Pons (tissue), 1 donor: ENCODE measurements at places on chromosomes 1 and 21.
A peak's percentile ranks its signal among the peaks of the same experiment; 100 is the strongest.

DNA sequence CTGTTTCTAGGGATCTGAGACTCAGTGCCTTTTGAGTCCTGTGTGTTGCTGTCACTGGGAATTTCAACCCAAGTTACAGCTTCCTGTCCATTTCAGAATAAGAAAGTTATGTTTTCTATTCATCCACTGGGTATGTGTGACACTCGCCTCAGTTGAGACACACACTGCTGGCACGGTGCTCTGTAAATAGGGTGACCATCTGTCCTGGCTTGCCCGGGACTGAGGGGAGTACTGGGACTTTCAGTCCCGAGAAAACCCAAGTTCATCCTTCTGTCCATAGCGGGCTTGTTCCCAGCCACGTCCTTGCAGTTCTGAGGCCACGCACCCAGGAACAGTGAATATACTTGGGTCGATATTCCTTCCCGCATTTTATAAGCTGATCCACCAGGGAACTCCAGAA is 56.3 kb upstream of the DISP3 start:
- DNase-seq: no peak

DNA sequence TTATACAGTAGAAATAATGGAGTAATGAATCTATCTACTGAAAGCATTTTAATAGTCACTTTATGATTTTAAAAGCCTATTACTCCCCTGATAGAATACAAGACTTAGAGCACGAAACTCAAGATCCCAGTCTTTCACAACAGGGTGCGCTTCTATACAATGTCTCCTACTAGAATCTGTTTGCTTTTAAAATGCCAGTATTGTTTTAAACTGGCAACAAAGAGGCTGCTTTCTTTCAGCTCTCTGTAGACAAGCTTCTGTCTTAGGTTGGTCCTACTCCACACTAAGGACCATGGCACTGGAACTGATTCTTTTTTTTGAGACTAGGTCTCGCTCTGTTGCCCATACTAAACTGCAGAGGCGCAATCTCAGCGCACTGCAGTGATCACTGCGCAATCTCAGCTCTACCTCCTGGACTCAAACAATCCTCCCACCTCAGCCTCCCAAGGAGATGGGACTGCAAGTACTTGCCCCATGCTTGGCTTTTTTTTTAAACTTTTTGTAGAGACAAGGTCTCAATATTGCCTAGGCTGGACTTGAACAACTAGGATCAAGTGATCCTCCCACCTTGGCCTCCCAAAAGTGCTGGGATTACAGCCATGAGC is 4.8 kb downstream of the DCAF8 start:
- DNase-seq: peak; percentile 91

GRCh38 chr1:119595606-119596005 is 52.5 kb downstream of the ZNF697 start:
- DNase-seq: peak; percentile 82

DNA sequence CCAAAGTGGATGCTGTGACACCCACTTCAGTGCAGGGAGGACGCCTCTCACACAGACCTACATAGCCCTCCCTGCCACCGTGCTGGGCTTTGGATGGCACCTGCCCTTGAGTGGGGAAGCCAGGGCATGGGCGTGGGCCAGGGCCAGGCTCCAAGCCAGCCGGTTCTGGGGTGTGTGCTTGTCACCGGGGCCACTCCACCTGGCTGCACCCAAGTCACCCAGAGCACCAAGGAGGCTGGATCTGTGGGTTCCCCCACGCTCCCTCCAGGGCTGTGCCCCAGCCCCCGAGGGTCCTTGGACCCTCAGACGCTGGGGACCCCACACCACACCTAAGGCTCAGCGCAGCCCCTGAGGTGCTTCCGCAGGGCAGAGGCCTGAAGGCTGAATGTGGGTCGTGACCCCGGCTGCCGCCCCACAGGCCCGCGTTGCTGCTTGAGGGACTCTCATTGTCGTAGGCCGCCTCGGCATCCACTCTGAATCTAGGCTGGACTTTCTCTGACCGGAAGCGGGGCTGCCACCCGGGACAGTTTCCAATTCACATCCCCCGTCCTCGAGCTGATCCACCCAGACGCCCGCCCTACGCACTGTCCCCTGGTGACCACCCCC is 1.5 kb downstream of the MXRA8 start:
- DNase-seq: no peak

DNA sequence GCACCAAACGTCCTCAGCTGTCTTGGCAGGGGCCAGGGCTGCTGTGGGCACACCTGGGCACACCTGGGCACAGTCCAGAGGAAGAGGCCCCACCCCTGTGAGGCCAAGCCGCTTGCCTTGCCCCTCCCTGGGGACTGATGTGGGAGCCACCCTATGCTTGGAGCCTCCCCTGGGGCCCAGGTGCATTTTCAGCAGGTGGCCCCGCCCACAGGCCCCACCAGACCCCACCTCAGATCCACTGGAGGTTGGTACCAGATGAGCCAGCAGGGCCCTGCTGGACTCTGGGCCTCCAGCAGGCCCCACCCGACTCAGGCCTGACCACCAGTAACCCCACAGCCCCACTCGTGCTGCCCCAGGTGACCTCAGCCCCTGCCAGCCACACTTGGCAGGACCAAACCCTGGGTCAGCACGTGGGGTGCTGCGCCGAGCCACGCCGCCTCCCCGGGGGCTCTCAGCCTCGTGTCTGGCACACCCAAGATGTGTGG is 8.8 kb downstream of the SLC19A1 start:
- DNase-seq: no peak

GRCh38 chr1:8249838-8250237 is 68.1 kb upstream of the SLC45A1 start:
- DNase-seq: no peak

DNA sequence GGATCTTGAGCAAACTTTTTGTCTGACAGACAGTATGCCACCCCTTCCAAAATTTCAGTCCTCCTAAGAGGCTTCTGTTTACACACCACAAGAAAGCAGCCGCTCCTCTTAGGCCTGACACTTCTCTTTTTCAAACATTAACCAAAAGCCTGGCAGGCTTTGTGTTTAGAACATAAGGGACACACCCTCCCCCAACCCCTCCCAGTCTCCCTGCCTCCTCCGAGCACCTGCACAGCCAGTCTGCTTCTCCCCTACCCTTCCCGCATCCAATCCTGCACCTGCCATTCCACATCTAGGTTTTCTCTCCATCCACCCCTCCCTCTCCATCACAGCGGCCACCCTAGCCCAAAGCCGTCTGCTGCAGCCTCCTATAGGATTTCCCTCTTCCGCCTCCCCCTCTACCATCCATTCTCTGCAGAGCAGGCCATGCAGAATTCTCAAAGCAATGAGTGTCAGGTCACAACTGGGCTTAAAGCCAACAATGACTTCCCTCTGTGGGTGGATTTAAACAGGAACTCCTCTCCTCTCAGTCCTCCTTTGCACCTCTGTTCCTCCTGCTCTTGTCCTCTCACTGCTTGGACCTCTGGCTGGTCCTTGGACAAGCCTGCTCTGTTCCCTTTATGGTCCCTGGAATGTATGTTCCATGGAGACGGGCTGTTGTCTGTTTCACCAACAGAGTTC is 478.2 kb downstream of the NPHP4 start:
- DNase-seq: no peak

- peak; percentile 97 for DNase-seq
Measured at GRCh38 chr1:33470495-33471012, 1.9 kb upstream of the ZSCAN20 start.

- DNase-seq: no peak
Measured at GRCh38 chr1:228770779-228771223, 35.5 kb downstream of the RHOU start.

DNA sequence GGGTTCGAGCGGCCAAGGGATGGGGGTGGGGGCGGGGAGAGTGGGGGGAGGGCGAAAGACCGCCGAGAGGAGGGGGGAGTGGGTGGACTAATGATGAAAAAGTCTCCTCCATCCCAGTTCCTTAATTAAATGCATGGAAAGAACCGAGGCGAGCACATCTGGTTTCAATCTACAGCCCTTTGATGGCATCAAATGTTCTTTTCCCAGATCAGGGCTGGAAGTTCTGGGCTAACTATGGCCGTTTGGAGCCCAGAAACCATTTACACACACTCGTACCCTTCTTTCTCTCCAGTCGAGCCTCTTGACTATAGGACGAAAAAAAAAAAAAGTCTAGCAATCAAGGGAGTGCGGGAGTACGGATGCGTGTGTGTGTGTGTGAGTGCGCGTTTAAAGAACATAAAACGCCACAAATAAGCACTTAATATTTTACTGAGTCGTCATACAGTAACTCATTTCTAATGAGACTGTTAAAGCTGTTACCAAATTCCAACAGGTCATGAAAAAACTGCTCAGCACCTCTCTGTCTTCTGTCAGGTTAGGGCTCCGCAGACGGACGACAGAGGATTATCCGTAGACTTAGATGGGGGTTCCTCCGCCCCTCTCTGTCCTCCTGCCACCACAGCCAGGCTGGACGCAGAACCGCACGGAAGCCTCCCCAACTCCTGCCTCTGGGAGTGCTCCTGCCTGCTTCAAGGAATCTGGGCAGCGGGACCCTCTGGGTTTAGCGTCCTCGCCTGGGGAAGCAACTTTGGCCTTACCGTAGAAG is 2.1 kb upstream of the PRRX1 start:
- peak; percentile 21 for DNase-seq
